Kidney epithelial cell (primary cell): ENCODE measurements at places on chromosomes 11 and 22. TPM values are rescaled to one million over a fixed set of nuclear protein-coding genes. Genes with fewer than 3 reads are reported as not detected.

The SHANK2 gene
- total RNA-seq: 12.5 and 16.0 TPM in 2 replicates

The MAJIN gene
- total RNA-seq: 0.17 and 0.68 TPM in 2 replicates

The CCDC73 gene
- total RNA-seq: 0.07 TPM in 1 of 2 replicates, not detected in the other

The TLCD5 gene
- 8.6 and 9.3 TPM in 2 replicates for total RNA-seq

The KREMEN1 gene
- 6.5 and 7.1 TPM in 2 replicates for total RNA-seq

The BLID gene
- not detected in 2 replicates for total RNA-seq

The ZPR1 gene
- 46.9 and 82.1 TPM in 2 replicates for total RNA-seq

The ZC3H12C gene
- total RNA-seq: 10.2 and 13.5 TPM in 2 replicates

DNA sequence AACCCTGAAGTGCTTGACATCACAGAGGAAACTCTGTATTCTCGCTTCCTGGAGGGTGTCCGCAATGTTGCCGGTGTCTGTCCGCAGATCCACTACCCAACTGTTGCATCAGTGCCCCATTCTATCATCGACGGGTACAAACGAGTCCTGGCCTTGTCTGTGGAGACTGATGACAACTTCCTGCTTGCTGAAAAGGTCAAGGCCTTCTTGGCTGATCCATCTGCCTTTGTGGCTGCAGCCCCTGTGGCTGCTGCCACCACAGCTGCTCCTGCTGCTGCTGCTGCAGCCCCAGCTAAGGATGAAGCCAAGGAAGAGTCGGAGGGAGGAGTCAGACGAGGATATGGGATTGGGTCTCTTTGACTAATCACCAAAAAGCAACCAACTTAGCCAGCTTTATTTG is 42.9 kb upstream of the DAGLA start:
- no peak for DNase-seq

- DNase-seq: no peak
Observed at GRCh38 chr11:104946907-104947306, 21.5 kb downstream of the CASP4 start.

- peak; percentile 94 for DNase-seq
Observed at GRCh38 chr11:10490398-10491241, 35.6 kb downstream of the AMPD3 start.

GRCh38 chr11:8022876-8023275 is 35.7 kb downstream of the EIF3F start:
- no peak for DNase-seq

GRCh38 chr11:110830747-110831146 is 118.5 kb upstream of the ARHGAP20 start:
- DNase-seq: no peak

DNA sequence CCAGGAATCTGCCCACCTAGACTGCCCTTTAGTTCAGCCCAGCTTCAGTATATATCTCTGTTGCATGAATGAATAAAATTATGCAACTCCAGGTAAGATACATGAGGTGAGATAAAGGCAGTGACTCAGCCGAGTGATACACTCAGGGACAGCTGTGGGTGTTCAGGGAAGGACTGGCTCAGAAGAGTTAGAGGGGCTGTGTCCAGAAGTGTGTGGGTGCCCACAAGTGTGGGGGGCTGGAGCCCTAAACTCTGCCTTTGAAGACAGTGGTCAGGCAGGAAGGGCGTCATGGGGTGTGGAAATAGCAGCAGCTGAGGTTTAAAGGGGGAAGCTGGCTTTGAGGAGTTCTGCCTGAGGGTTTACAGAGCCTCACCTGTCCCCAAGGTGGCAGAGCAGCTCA is 8.3 kb downstream of the FTH1 start:
- DNase-seq: no peak

DNA sequence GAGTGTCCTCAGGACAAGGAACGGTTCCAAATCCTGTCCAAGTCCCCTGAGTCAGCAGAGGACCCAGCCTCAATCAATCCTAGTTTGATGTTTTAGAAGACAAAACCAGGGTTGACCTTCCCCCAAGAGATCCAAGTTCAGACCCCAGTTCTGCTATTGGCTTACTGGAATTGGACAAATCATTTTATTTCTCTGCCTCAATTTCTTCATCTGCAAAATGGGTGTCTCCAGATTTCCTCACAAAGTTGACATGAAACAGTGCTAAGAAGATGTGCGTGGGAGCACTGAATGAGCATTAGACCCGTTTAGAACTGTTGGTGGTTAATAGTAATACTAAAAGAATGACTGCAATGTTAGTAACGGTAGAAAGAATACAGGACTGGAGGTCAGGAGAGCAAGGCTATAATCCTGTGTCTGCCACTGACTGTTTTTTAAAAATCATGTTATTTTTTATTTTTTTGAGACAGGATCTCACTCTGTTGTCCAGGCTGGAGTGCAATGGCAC is 32.8 kb upstream of the SCUBE1 start:
- DNase-seq: no peak

DNA sequence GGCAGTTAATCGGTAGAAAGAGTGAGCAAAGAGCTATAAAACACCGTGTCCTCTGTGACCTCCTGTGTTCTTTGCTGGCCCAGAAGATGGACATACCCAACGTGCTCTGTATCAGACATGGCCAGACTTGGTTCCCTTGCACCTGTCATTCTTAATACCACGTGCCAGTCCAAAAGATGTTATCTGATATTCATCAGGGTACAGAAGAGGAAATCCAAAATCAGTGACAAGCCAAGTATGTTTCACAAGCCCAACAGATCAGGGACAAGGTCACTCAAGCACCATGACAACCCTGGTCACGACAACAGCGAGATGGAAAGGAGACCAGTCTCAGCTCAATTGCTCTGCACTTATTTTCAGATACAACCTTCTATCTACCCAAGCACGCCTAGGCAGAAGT is 3.4 kb downstream of the LRP4 start:
- DNase-seq: no peak

- DNase-seq: no peak
Observed at GRCh38 chr11:67400251-67400941, 1.3 kb downstream of the PPP1CA start.

DNA sequence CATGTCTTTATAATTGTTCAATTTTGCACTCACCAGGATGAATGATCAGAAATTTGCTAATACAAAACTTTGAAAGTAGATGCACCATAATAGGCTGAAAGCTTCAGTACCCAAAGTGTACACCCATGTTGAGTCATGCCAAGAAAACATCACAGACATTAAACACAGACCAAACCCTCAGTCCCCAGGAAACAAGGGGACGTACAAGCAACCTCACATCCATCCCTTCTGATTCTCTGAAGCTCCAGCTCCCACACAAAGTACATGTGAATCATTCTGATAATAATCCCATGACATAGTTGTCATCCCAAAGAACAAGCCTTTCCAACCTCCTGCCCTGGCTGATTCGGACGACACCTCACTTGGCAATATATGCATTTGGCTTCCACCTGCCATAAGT is 183.8 kb downstream of the SNX19 start:
- DNase-seq: no peak

DNA sequence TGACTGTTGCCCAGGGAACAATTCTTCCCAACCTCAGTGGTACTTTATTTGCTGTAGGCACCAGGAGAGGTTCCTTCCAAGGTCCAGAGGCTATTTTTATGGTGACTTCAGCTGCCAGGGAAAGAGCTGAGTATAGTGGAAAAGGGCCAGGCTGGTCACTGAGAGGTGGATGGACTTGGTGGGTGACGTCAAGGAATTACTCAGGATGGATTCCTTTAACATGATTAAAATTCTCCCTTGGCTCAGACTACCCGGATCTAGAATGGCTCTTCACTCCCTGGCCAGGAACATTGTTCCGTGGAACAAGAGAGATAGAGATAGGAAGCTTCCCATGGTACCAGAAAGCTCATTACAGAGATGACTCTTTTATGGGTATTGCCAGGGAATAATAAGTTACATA is 8.7 kb upstream of the CALCA start:
- DNase-seq: no peak

DNA sequence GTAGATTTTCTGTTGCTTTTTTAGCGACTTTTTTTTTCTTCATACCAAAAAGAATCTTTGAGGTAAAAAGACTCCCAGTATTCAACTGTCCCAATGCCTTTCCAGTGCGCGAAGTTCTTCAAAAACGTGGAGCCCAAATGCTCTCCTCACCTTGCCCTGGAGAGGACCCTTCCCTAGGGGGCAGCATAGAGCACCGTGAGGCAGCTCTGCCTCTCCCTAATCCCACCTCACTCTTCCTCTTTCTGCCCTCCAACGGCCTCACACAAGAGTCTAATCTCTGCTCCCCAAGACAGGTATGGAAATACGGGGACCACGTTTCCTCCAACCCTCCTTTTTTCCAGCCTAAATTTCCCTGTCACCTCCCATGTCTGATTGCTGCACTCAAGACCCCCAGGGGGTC is 117.5 kb upstream of the ALX4 start:
- no peak for DNase-seq

GRCh38 chr11:119023741-119024140 is 5.2 kb downstream of the TRAPPC4 start:
- no peak for DNase-seq

DNA sequence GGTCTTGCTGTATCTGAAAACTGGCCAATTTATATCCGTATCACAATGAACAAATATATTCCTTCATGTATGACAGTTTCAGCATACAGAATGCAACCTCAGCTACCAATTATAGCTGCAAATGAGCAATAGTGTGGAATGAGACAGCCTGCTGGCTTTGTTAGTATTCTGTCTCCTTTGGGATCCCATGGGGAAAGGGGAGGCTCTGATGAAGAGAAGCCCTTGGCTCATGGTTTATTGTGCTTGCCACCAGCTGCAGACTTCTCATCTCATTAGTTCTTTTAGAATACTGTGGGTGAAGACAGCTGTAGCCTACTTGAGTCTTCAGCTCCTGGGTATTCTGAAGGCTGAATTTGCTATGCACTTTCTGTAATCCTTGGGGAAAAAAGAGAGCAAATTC is 42.4 kb downstream of the PITPNB start:
- no peak for DNase-seq

DNA sequence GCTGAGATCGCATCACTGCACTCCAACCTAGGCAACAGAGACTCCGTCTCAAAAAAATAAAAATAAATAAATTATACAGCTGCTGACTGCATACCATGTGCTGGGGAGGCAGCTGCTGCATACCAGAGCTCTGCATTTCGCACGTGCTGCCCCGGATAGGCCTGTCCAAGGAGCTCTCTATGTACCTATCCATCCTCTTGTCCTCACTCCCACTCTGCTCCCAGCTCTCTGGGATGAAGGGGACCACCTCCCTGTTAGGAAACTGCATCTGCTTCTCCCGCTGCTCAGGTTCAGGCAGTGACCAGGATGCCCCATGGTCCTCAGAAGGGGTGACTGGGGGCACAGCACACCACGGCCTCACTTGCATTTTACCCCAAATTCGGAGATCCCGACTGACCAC is 302.3 kb downstream of the BRD1 start:
- no peak for DNase-seq

DNA sequence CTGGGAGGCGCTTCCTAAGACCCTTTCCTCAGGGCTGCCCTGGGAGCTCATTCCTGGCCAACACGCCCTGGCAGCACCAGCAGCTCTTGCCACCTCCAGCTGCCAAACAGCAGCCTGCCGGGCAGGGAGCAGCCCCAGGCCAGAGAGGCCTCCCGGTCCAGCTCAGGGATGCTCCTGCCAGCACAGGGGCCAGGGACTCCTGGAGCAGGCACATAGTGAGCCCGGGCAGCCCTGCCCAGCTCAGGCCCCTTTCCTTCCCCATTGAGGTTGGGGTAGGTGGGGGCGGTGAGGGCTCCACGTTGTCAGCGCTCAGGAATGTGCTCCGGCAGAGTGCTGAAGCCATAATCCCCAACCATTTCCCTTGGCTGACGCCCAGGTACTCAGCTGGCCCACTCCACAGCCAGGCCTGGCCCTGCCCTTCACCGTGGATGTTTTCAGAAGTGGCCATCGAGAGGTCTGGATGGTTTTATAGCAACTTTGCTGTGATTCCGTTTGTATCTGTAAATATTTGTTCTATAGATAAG is 7.6 kb downstream of the SLC39A13 start:
- DNase-seq: peak; percentile 69

DNA sequence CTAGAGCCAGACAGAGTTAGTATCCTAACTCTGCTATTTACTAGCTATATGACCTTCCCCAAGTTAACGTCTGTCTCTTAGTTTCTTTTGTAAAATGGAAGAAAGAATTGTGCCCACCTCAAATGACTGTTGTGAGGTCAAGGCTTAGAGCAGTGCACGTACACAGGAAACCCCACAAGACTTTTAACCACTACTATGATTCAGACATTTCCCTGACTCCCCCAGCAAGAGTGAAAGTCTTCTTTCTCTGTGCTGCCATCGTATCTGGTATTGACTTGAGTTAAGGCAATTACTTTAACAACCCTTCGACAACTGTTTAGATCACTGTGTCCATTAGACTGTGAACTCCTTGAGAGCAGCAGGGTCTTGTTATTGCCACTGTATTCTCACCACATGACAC is 2.6 kb upstream of the OR52W1 start:
- no peak for DNase-seq

- no peak for DNase-seq
Observed at GRCh38 chr22:31826443-31826842, 72.6 kb downstream of the DEPDC5 start.

DNA sequence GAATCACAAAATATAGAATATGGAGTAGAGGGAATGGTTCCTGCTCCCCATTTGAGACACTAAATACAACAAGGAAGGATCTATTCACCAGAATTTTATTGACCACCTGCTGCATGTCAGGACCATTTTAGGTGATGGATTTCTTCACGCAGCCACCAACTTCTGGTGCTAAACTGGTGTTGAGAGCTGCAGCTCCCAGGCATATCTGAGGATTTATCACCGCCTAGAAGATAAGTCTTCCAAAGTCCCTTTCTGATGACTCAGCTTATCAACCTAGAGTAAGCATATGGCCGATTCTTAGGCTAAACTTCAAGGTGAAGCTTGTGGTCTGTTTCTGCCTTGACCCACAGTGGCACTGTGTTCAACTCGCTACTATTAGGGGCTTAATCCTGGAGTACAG is 6.7 kb downstream of the DDI1 start:
- no peak for DNase-seq

GRCh38 chr11:129090056-129090455 is 102.1 kb downstream of the ARHGAP32 start:
- DNase-seq: no peak

DNA sequence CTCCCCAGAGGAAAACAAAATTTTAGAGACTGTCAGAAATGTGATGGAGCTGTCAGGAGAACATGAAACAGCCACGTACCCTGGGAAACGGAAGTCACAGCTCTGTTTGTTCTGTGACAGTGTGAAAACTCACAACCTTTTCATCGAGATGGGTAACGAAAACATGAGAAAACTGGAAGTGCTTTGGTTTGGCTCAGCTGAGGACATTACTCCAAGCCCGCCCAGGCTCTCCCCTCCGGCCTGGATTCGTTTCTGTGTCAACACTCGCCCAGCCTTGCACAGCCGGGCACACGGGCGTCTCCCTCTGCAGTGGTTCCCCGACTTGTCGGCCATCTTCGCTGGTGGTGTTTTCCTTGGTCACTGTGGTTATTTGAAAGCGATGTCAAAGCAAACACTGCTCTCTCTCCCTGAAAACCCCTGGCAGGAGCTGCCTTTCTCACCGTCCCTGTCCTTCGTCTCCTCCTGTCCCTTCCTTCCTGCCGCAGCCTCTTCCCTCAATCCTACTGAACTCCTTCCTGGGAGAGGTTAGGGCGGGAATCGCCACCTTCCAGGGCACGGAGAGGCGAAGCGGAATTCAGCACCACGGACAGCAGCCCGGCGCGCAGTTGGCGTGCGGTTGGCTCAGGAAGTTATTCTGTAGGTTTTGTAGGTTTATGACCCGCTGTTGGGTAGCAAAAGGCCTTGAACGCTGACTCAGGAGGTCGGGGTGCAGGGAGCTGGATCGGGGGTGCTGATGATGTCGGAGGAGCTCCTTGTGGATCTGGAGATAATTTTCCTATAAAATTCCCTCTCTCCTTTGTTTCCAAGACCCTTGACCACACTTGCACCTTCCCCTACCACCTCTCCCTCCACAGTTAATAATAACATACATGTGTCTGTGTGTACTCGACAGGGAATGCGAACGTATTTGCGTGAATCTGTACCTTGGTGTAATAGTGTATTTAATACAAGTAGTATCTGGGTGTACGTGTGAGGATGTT is 13.1 kb upstream of the RPS19BP1 start:
- no peak for DNase-seq
